ENCODE measurements at places on chromosomes 1 and 21. TPM values are rescaled to one million over a fixed set of nuclear protein-coding genes. Genes with fewer than 3 reads are reported as not detected.

DNA sequence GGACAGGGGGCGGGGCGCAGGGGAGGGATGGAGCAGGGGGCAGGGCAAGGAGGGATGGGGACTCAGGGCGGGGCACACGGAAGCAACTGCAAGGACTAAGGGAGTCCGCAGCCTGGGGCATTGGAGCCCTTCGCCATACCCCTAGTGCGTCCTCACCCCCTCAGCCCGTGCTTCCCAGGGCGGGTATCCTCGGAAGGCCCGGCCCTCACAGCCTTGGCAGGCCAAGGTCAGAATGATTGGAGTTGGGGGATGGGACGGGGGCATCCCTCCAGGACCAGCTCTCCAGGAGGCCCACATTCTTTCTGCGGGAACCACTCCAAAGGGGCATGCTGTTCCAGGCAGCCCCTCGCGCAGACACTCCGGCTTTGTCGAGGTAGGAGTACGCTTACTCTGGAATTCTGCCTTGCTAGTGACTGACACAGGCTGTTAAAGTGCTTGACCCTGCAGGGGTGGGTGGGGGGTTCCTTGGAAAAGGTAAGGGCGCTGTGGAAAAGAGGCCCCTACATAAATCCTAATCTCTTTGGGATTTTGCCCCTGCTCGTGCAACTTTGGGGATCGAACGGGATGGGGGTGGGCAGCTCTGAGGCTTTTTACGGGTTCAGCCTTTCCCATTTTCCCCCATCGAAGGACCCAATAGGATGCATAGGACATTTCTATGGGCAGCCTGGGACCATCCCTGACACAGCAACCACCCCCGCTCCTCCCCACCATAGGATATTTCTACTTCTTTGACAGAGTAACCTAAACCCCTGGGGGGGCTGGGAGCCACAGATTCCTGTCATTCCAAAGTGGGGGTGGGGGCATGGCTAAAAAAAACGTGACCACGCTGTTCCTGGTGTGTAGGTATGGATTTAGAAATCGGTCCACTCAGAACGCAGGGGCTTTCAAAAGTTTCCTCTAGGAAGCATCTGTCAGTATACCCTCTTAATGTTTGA, 738 bp upstream of the TRIM11 start:
- no peaks in the 10 kb centered on the region for H3K36me3 ChIP-seq
- peaks cover 15% of the 10 kb centered on the region for H3K4me1 ChIP-seq
- H3K27me3 ChIP-seq = peaks cover 5% of the 10 kb centered on the region
- DNase-seq = peak; percentile 61
- H3K4me3 ChIP-seq = peak overlapping the region; percentile 84

DNASE2B gene
- total RNA-seq = not detected

IL20 gene
- total RNA-seq = not detected

- no peaks in the 10 kb centered on the region for H3K27me3 ChIP-seq
- no peak overlapping the region for H3K4me3 ChIP-seq
- H3K36me3 ChIP-seq = 0 out of 2 replicates have a peak, but pooled peaks cover 5% of the 10 kb centered on the region
- H3K4me1 ChIP-seq = no peaks in the 10 kb centered on the region
- no peak overlapping the region for H3K27ac ChIP-seq
Measured at GRCh38 chr1:214044438-214045214, 56.9 kb downstream of the PROX1 start.

MEGF6 gene
- 15.4 TPM for total RNA-seq

GRCh38 chr1:240056350-240056749, 35.3 kb upstream of the FMN2 start:
- no peak for DNase-seq
- H3K4me1 ChIP-seq = peaks cover 15% of the 10 kb centered on the region
- H3K27ac ChIP-seq = no peak overlapping the region
- H3K36me3 ChIP-seq = no peaks in the 10 kb centered on the region
- no peak overlapping the region for H3K4me3 ChIP-seq

E2F2 gene
- total RNA-seq = 3.4 TPM

GRCh38 chr21:17003258-17003615, 509.6 kb upstream of the CXADR start:
- H3K4me3 ChIP-seq = no peak overlapping the region
- H3K27ac ChIP-seq = peak overlapping the region; percentile 21
- H3K27me3 ChIP-seq = no peaks in the 10 kb centered on the region
- peak; percentile 48 for DNase-seq

- peaks cover 19% of the 10 kb centered on the region for H3K4me1 ChIP-seq
- H3K27ac ChIP-seq = no peak overlapping the region
- peak; percentile 12 for DNase-seq
- no peak overlapping the region for H3K4me3 ChIP-seq
- no peaks in the 10 kb centered on the region for H3K27me3 ChIP-seq
- H3K36me3 ChIP-seq = no peaks in the 10 kb centered on the region
Measured at GRCh38 chr1:57447551-57447950, 23.7 kb upstream of the DAB1 start.

DNA sequence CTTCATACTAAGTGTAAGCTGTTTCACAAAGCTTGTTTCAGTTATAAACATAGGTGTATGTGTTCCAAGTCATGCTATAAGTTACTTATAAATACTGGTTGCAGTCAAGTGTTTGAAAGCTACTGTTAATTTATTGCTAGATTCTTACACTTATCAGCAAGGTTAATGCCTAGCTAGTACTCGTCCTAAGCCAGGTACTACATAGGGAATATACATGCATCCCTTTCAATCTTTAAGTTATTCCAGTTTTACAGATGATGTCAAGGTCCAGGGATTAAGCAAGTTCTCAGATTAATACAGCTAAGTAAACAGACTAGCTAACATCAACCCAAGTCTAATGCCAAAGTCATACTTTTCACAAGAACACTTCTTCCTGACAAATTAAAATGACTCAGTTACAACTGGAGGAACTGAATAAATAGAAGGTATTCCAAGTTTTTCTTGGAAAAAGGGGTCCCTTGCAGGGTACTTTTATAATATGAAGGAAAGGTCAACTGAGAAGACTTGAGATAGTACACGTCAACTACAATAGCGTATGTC, 652.2 kb upstream of the USP24 start:
- H3K4me1 ChIP-seq = no peaks in the 10 kb centered on the region
- no peak overlapping the region for H3K27ac ChIP-seq
- H3K4me3 ChIP-seq = no peak overlapping the region
- H3K36me3 ChIP-seq = no peaks in the 10 kb centered on the region

DNA sequence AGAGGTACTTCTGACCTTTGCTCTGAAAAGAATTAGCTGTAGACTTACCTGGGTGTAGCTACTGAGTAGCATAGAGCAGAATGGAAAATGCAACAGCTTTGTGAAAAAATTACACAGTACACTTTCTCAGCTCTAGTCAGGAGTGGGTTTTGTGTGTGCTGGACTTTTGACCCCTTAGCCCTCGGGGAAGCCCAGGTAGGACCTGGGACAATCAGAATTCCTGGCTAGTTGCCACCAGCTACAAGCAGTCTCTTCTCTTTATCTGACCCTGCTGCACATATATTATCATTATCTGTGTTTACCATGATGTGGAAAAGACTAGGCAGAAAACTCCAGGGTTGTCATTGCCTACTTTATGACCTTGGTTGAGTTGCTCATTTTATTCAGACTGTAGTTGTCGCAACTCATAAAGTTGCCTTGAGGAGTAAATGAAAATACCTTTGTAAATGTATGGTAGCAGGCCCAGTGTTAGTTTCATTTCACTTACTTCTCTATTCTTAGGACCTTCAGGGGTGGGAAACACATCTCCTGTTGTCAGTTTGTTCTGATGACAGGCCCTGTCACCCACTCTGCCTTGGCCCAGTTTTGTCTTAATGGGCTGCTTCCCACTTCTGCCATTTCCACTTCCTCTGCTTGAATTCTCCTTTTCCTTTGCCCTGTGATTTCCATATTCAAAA, 5.4 kb downstream of the NEK7 start:
- no peaks in the 10 kb centered on the region for H3K27me3 ChIP-seq
- DNase-seq = no peak
- peaks cover 37% of the 10 kb centered on the region for H3K4me1 ChIP-seq
- no peaks in the 10 kb centered on the region for H3K36me3 ChIP-seq
- no peak overlapping the region for H3K27ac ChIP-seq
- H3K4me3 ChIP-seq = no peak overlapping the region

- H3K27ac ChIP-seq = no peak overlapping the region
- H3K36me3 ChIP-seq = peaks cover 5% of the 10 kb centered on the region
- 0 out of 2 replicates have a peak, but pooled peaks cover 3% of the 10 kb centered on the region for H3K4me1 ChIP-seq
- H3K27me3 ChIP-seq = no peaks in the 10 kb centered on the region
- no peak overlapping the region for H3K4me3 ChIP-seq
- DNase-seq = no peak
Measured at GRCh38 chr1:169339773-169340172, 27.8 kb downstream of the NME7 start.

DNA sequence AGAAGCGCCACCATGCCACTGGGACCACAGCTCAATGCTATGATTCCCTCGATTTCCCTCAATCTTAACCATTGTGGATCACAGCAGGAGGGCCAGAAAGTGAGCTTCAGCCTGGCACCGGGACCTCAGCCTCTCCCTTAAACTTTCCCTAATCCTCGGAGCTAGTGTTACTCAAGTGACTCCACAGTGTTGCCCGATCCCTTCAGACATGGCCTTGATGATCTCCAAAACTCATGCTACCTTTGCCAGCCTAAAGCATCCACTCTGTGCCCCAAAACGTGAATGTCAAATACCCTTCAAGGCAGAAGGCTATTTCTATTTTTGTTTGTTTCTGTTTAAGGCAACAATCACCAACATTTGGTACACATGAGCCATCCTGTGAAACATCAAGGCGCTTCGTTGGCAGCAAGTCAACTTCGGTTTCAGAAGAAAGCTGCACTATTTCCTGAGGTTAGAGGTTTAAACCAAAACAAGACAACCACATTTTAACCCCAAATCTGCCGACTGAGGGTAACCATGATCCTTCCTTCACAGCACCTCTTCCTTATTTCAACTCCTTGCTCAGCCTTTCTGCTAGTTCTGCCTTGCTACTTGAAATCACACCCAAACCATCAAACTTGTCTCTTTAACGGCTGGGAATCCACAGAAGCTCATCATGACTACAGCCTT, 94.4 kb upstream of the KRTAP19-8 start:
- H3K27me3 ChIP-seq = no peaks in the 10 kb centered on the region
- no peak overlapping the region for H3K27ac ChIP-seq
- no peak overlapping the region for H3K4me3 ChIP-seq
- H3K36me3 ChIP-seq = no peaks in the 10 kb centered on the region

- no peaks in the 10 kb centered on the region for H3K36me3 ChIP-seq
- no peak for DNase-seq
- no peak overlapping the region for H3K4me3 ChIP-seq
- H3K4me1 ChIP-seq = no peaks in the 10 kb centered on the region
- H3K27ac ChIP-seq = no peak overlapping the region
Measured at GRCh38 chr1:239270509-239270908, 115.9 kb upstream of the CHRM3 start.

HTR6 gene
- total RNA-seq = 0.66 TPM

GRCh38 chr1:63189677-63190076, 132.7 kb upstream of the FOXD3 start:
- no peak overlapping the region for H3K4me3 ChIP-seq
- H3K36me3 ChIP-seq = no peaks in the 10 kb centered on the region
- peaks cover 1% of the 10 kb centered on the region for H3K27me3 ChIP-seq
- H3K27ac ChIP-seq = peak overlapping the region; percentile 12
- H3K4me1 ChIP-seq = peaks cover 44% of the 10 kb centered on the region

MTARC1 gene
- 33.9 TPM for total RNA-seq

Measured in GM23338 (cell line).